ENCODE measurements at places on chromosomes 2 and 18.

DNA sequence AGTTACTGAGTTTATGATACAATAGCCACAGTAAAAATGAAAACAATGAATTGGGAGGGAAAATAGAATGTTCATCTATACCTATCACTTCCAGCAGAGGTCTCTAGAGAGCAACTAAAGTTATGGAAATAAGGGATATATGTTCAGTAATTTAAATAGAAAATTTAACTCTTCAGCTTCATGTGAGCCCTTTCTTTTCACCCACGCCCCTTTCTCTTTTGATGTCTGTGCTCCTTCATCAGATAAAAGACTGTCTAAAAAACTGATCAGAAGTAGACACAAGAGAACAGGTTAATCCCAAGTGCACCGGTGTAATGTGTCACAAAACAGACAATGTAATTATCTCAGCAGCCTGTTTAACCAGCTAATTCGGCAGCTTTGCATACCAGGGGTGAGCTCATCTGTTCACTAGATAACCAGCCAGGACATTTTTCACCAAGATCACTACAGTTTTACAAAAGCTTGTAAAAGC lies 238.5 kb upstream of the ERBB4 start:
- peak; percentile 48 for DNase-seq

GRCh38 chr18:50172367-50172766 lies 22.6 kb downstream of the MYO5B start:
- DNase-seq, result no peak

DNA sequence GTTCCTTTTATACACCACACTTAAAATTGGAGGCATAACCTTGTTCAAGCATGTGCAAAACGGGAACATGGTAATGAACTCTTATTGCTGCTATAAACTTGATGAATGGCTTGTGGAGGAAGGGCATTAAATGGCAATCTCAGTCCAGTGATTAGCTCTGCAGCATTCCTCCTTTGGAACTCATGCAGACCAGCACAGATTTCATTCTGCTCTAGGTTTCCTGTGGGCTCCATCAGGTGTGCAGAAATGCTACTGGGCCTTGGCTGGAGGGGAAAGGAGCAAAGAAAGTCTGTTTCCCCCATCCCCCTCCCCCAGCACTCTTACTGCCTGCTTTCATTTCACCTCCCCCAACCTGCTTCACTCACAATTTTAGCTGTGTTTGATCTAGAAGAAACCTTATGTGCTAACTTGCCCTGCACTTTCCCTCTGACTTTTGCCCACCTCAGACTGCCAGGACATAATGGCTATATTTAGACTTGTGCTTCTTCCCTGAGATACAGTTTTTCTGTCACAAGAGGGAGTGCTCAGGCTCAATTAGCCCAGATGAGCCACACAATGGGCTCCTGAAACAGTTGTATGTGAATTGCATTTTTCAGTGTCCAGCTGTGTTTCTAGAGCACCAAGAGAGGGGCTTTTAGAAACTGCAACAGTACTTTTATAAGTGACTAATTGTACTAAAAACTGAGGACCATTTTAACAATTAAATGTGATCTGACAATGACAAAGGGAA lies 109.8 kb downstream of the FSHR start:
- no peak for DNase-seq

DNA sequence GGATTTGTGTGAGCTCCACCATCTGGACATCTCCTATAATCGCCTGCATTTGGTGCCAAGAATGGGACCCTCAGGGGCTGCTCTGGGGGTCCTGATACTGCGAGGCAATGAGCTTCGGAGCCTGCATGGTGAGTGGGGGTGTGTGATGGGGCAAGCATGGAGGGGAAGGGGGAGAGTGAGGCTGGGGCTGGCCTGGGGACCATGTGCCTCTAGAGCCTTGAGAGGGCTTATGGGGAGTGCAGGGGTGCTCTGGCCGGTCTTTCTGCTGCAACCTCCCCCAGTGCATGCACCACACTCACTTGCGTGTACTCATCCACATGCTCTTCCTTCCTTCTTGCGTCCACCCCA lies 7.9 kb downstream of the STK11IP start:
- DNase-seq, result no peak

DNA sequence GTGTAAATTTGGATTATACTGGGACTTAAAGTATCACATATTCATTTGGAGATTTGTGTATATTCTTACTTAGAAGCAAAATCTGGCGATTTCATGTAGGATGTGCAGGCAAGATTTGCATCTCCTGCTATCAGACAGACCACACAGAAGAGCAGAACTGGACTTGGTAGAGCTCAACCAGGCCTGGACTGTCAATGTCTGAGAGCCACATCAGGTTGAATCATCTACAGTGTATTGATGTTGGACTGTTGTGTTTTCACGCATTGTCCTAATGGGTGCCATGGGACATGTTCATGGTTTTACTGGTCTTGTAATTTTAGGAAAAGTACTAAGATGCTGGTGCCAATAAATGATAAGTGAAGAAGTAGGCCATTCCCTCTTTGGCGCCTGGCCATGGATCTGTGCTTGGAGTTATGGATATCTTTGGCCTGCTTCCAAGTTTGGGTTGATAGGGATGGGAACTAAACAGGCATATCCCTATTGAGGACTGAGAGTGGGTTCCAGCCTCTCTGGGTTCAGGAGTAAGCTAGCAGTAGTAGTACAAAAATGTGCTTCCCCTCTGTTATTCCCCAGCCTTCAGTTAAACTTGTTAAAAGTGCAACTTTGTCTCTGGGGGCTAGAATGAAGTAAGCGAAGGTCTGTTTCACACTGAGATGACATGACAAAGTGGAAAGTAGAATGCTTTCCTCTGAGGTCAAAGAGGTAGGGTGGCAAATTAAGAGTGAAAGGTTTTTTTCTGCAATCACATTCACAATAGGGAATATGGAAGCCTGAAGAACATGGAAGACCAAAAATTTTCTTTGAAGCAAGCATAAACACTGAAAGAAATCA lies 49.2 kb upstream of the NEMP2 start:
- no peak for DNase-seq

DNA sequence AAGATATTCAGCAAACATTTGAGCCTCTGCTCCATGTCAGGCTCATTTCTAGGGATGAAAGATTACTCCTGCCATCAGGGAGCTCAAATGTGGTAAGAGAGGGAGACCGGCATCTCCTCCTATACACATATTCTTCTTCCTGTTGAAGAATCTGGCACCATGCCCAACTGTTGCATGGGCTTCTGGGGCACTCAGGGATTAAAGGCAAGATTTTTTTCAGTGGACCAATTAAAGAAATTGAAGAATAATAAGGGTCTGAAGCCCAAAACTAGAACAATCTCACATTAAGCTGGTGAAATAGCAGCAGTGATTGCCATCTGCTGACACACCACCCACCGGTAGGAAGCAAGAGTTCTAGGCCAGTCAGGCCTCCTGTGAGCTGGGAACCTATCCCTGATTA lies 145.4 kb upstream of the LYPD6 start:
- no peak for DNase-seq

- DNase-seq, result no peak
Measured at GRCh38 chr2:200943527-200944105, 19.8 kb downstream of the ORC2 start.

DNA sequence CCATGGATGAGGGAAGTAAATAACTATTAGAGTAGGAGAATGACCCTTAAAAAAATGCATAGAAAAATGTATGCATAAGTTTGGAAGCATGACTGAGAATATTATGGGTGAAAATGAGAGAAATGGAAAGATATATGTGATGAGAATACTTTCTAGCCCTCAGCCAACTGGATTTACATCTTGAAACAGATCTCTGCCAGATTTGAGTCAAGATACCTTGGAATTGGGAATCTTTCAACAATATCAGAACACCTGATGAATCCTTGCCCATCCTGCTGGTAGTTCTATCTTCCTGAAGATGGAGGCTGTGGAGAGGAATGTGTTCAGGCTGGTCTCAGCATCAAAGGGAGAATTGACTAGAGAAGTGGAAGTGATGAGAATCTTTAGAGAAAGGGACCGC lies 5.8 kb downstream of the TET3 start:
- DNase-seq, result no peak

GRCh38 chr2:136308611-136309010 lies 190.7 kb upstream of the CXCR4 start:
- DNase-seq, result no peak

- DNase-seq, result peak; percentile 51
Measured at GRCh38 chr18:48949606-48950535, 894 bp downstream of the SMAD7 start.

- no peak for DNase-seq
Measured at GRCh38 chr2:21452263-21452662, 328.5 kb downstream of the TDRD15 start.

DNA sequence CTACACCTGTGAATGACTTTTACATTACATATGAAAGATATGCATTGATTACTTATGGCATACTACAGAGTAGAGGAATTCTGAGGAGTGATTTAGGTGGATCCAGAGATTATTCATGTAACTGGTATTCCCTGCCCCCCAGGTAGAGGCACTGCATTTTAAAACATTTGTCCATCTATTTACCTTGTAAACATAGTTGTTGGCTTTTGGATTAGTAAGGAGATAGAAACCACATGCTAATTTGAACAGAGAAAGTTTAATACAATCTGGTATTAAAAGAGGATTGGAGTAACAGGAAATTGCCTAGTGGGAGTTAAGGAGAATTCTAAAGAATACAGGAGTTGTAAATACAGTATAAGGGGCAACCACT lies 15.9 kb downstream of the GALNT3 start:
- DNase-seq, result no peak

- DNase-seq, result no peak
Measured at GRCh38 chr2:129798626-129799025, 180.8 kb upstream of the RAB6C start.

DNA sequence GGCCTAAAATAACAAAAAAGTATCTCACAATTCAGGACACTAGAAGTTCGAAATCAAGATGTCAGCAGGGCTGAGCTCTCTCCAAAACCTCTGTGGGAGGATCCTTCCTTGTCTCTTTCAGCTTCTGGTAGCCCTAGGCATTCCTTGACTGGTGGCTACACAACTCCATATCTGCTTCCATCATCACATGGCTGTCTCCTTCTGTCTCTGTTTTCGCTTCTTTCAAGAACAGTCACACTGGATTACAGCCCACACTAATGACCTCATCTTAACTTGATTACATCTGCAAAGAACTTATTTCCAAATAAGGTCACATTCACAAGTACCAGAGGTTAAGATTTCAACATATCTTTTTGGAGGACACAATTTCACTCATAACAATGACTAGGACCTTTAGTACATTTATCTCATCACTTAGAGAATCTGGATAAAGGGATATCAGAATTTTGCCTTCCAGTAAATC lies 275.2 kb downstream of the IRS1 start:
- DNase-seq, result no peak

DNA sequence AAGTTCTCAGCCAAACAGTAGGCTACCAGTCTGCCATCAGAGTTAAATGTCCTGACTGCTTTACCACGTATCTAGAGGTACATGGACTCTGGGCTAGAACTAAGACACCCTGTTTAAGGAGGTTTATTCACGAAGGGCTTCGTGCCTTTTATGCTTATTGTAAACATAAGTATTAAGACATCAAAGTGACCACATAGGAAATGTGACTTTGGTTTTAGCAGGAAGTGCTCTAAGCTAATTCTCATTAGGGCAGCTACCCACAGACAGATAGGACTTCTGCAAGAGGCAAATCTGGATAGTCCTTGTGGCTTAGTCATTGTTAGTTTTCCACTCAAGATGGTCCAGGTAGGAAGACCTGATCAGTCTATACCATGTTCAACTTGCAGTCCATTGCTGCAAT lies 233.3 kb upstream of the MGAT5 start:
- DNase-seq, result peak; percentile 34

DNA sequence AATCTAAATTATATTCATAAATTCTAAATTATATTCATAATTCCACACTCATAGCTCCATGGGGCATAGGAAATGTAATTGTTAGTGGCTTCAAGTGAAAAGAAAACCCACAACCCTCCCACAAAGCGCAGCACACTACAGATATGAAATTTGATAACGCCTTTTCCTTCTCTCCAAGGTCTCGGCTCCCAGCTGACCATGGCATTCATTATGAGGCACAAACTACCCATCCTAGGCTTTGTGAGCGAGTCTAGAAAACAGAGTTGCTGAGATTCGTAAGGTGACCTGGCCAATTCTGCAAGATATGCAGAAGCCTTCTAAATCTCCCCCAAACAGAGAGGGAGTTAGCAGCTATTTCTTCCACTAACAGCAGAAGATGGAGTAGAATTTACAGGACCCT lies 5.4 kb downstream of the NPPC start:
- DNase-seq, result no peak

DNA sequence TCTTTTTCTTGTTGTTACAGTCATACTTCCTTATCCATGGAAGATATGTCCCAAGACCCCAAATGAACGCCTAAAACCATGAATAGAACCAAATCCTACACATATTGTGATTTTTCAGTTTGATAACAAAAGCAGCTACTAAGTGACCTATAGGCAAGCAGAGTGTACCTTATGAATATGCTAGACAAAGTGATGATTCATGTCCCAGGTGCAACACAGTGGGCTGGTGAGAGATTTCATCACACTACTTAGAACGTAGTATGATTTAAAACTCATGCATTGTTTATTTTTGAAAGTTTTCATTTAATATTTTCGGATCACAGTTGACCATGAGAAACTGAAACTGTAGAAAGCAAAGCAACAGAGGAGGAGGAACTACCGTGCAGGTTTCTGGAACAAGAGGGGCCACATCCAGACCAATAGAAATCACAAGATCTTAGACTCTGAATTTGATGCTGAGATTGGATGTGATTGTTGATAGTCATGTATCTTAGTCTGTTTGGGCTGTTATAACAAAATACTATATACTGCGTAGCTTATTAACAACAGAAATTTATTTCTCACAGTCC lies 470.8 kb upstream of the VRK2 start:
- DNase-seq, result no peak

- DNase-seq, result peak; percentile 59
Measured at GRCh38 chr2:191023235-191023679, 9.3 kb upstream of the STAT1 start.

- DNase-seq, result no peak
Measured at GRCh38 chr18:55321265-55322177, 266.5 kb downstream of the TCF4 start.

DNA sequence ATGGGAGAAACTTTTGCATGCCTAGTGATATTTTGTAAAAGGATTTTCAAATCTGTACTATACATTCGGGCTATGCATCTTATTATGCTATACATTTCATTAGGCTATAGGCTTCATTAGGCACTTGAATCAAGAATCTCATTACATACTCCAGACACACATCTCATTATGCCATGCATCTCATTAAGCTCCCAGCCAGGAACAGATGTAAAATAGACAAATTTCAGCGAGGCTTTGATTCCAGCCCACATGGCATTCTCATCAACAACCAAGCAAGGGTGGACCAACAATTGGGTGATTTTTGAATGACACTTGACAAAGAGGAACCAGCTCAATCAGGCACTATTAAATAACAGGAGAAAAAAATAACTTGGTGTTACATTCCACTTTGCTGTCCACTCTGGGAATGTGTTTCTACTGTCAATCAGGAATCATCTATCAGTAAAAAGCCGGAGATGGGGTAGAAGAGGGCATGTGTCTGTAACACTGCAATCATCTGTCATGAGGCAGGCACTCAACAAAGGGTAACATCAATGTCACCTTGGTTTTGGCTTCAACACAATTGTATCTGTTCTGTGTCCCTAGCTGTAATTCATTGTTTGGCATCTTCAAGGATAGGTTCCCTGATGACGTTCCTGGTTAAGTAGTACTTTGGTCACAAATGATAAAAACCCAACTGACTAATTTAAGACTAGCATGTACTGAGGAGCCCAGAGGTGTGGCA lies 498.6 kb downstream of the EPHA4 start:
- no peak for DNase-seq

GRCh38 chr2:138081225-138082073 lies 117.2 kb downstream of the HNMT start:
- DNase-seq, result no peak
